ENCODE measurements at places on chromosomes 2 and 18.

DNA sequence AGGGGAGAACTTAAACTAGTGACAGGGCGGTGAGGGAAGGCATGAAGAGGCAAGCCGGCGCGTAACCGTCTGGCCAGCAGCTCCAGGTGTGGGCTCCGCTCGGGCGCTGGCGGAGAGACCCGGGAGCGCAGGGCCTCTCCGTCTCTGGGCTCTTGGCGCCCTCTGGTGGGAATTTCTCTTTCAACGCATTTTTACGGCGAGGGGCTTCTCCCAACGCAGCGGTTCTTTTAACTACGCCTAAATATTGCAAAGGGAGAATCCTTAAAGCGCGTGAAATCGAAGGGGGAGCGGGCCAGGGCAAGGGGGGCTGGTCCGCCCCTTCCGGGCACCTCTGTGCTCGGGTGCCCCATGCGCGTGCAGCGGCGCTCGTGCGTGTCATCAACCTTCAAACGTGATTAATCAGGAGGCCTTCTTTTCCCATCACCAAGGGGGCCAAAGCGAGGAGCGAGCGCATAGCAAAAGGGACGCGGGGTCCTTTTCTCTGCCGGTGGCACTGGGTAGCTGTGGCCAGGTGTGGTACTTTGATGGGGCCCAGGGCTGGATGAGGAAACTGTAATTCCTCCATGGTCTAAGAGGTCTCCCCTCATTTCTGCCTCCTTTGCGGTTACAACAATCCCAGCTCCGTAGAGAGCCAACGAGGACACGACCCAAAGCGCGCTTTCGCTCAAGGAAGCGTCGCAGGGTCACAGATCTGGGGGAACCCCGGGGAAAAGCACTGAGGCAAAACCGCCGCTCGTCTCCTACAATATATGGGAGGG, 762 bp upstream of the GAD1 start:
- peak; percentile 69 for DNase-seq

GRCh38 chr2:171389780-171390179, 44.0 kb downstream of the METTL8 start:
- DNase-seq: no peak

DNA sequence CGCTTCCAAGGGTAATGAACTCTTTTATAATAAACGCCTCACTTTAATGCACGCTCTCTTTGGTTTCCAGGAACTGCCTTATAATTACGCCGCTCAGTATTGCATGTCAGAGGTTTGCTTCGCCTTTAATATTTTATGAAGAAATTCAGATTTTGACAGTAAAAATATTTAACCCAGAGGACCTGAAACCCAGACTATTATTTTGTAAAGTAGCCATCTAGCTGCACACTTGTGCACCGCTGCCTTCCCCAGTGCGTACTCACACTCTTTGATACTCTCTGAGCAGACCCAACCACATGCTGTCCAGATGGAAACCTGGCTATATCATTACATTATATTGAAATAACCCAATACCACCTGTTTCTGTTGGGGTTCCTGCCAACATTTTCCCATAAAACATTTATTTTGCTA, 270.1 kb downstream of the C1D start:
- no peak for DNase-seq

DNA sequence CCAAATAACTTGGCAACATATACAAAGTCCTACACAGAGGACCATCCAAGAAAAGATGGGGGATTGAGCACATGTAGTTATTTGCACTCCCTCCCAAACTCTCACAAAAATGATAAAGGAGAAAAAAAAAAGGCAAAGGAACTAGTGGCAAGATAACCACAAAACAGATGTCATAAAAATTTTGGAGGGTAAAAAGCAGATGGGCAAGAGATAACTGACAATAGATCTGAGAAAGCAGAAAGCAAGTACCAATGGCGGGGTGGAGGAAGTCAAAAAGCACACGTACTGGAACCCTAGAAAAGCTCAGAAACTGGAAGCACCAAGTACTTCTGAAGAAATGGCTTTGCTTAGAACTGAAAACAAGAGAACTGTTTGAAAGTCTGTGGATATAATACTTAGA, 82.0 kb downstream of the WDPCP start:
- no peak for DNase-seq

GRCh38 chr18:916562-916961, 11.9 kb downstream of the ADCYAP1 start:
- DNase-seq: no peak

DNA sequence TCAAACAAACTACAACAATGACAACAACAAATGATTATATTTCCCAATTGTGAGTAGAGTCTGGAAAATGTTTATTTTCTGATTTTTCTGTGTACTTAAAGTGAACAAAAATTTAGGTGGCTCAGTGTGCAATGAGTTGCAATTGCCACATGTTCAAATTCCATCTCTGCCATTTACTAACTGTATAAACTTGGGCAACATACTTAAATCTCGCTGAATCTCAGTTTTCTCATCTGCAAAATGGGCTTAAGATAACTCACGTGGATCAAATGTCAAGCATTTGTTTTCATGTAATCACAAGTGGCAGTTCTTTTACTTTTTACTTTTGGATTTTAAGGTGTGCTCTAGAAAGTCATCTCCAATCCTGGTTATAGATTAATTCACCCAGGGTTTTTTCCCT, 416.8 kb upstream of the HNRNPA3 start:
- no peak for DNase-seq

DNA sequence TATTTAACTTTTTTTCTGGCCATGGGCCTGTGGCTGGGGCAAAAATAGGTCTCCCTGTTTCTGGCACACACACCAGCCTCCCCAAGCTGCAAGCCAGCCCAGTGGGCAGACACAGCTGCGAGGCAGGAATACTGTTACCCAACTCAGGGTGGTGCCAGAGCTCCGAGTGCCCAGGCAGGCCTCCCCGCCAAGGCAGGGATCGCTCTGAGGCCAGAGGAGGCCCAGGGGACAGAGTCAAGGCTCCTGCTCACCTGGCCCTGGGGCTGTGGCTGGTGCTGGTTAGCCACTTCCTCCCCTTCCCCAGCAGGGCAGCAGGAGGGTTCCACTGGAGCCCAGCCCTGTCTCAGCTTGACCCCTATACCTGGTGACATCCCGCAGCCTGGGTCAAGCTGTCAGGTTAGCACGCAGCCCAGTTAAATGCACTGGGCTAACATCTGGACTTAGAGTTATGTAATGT, 67.1 kb upstream of the EPAS1 start:
- no peak for DNase-seq

DNA sequence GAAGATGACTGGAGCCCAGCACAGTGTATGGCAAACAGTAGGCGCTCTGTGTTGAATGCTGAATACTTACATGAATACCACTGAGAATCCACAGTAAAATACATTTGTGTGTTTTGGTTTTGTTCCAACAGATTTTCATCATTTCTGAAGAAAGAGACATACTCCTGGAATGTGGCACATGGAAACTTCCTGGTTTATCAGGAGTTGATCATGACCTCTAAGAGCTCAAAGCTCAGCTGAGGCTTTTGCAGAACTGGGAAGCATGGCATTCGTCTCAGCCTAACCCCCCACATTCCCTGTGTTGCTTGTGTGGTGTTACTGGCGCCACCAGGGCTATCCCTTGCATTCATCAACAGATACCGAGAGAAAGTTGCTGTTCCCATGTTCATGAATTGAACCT, 316.9 kb upstream of the REV1 start:
- DNase-seq: no peak

DNA sequence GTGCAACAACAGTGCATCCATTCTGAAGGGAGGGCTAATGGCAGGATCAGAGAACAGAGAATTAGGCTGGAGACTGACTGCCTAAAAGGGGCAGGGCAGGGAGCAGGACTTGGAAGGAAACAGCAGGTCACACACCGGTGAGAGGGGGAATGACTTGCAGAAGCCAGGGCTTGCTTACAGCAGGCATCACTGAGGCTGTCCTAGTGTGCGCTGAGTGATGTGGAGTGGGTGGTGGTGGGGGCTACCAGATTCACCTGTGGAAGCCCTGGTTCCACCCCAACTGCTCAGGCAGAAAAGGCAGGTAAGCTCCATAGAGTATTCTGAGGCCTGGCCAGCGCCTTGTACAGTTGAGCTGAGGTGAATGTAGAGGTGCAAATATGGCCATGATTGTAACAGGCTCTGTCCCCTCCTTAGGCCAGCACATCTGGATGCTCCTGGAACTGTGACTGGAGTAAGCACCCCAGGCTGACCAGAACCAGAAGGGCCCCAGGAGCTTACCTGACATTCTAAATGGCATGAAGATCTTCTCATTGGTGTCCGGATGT, 49.4 kb downstream of the SFXN5 start:
- DNase-seq: no peak

GRCh38 chr2:172196768-172197431, 94.2 kb upstream of the DLX2 start:
- no peak for DNase-seq

- DNase-seq: no peak
Observed at GRCh38 chr2:176161825-176162626, 4.9 kb downstream of the HOXD3 start.

DNA sequence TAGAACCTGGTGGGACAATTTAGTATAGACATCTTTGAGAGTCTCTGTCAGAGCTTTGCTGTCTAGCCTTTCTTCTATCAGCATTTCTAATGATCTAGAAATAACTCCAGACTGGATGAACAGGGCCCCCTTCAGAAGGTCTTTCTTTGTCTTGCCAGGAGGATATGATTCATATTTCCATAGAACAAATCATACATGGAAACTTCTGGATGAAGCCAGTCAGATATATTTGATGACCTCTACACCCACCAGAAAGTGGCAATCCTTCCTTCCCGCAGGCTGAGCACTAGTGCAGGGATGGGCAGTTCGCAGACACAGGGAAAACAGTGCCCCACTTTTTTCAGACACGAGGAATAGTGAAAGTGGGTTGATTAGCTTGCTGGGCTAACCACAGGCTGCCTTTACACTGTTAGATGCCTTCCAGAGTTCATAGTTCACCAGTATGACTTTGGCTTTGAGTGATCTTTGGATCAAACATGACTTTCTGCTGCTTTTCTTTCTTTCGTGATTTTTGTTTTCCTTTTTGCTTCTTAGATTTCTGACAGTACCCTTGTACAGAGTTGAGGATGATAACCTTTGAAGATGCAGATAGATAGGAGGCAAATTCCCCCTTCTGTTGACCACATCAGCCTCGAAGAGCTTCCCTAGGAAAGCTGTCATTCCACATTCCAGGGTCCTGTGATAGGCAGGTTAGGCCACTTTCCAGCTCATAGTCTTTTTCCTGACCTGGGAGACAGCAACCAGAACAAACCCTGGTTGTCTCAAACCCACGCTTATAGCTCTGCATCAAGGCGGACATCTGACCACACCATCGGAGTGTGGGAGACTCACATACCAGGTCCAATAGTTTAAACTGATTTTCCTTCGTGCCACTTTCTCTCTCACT, 237.0 kb downstream of the ZNF407 start:
- DNase-seq: no peak

DNA sequence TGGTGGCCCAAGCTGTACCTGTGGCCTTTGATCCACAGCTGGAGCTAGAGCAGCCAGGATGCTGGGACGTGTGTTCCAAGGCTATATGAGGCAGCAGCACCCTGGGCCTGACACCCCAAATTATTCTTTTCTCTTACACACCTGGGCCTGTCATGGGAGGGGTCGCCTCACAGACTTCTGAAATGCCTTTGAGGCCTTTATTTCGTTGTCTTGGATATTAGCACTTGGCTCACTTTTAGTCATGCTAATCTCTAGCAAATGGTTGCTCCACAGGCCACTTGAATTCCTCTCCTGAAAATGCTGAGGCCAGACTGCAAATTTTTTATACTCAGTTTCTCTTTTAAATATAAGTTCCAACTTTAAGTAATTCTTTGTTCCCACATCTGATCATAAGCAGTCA, 22.0 kb upstream of the IL1R2 start:
- DNase-seq: no peak

- DNase-seq: no peak
Observed at GRCh38 chr2:232528746-232529460, 2.9 kb downstream of the CHRND start.

DNA sequence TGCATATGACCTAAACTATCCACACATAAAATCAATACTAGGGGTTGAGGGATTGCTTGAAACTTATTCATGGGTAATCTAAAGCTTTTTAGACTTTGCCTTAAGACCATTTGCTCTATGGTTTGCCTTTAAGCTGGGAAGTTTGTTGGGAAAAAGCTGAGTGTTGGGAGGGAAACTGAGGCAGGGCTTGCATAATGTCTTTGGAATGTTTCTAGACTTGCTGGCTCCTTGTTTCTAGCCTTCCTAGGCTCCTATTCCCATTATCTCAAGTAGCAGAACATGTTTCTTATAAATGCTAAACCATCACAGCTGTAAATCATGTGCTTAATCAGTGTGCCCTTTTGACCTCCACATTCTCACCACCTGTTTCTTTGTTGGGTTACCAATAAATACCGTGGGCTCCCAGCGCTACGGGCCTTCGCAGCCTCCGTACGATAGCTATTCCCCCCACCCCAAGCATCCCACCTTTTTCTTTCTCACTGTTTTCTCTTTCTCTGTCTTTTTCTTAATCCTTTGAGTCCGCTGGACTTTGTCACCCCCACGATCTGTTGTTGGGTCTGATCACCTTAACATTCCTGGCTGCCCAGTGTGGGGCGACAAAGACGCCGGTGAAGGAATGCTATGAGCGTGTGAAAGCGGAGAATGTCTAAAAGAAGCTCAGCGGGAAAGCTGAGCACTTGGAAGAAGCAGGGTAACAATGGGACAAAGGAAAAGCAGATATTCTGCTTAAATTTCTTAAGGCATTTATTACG, 49.4 kb upstream of the CWC22 start:
- no peak for DNase-seq

DNA sequence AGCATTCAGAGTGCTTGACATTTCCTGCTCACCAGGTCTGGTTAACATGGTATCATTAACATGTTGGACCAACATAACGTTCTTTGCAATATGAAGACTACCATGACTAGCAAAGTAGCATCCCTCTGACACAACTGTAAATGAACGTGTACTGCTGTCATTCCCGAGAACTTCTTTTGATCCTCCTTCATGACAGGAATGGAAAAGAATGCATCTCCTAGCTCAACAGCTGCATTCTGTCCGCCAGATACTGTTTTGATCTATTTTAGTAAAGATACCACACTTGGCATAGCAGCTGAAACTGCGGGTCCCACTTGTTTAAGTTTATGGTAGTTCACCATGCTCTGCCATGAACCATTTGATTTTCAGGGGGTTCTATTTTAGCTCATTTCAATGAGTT, 144.2 kb upstream of the PARD3B start:
- no peak for DNase-seq
